ENCODE measurements at places on chromosomes 12 and 14.

- H3K4me1 ChIP-seq: no peaks in the 10 kb centered on the region
- H3K27me3 ChIP-seq: no peaks in the 10 kb centered on the region
- H3K36me3 ChIP-seq: peaks cover 1% of the 10 kb centered on the region
- no peak overlapping the region for H3K4me3 ChIP-seq
Measured at GRCh38 chr12:11786638-11787365, 137.3 kb downstream of the ETV6 start.

- H3K4me1 ChIP-seq: no peaks in the 10 kb centered on the region
- no peak overlapping the region for H3K27ac ChIP-seq
- no peak for DNase-seq
- H3K4me3 ChIP-seq: no peak overlapping the region
- H3K27me3 ChIP-seq: no peaks in the 10 kb centered on the region
Measured at GRCh38 chr14:106395456-106396050, 869.2 kb downstream of the TMEM121 start.

DNA sequence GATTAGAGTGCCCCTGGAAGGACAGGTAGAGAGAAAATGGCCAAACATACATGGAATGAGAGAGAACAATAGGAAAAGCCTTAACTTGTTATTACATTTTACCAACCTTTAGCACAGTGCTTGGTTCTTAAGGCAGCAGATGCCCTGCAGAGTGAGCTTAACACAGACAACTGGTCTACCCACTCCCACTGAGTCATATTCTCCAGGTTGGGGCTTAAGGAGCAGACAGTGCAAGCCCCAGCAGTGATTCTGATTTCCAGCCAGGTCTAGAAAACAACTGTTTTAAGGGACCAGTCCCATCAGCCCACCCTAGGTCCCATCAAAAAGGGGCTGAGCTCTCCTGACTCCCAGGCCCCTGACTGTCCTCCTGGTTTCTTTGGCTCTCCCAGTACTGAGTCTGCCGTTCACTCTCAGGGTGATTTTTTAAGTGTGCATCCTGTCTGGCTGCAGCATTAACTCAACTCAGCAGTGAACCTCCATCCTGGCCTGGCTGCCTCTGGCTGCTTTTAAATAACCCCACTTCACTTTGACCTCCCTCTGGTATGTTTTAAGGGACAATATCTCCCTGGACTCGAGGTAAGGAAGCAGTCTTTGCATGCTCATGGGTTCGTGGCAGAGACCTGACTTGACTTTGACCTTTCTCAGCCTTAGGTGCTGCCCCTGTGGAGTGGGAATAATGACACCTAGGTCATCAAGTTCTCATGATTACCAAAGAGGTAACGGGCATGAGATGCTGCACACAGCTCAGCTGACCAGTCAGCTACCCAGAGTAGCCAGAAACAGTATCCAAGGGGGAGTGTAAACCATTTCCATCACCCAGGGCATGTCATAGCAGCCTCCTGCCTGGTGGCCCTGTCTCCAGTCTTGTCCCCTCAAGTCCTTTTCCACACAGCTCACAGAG lies 210.7 kb upstream of the PWP1 start:
- no peak for DNase-seq
- H3K4me3 ChIP-seq: no peak overlapping the region
- no peaks in the 10 kb centered on the region for H3K36me3 ChIP-seq
- H3K4me1 ChIP-seq: peaks cover 25% of the 10 kb centered on the region

- H3K4me1 ChIP-seq: peaks cover 52% of the 10 kb centered on the region
- H3K27me3 ChIP-seq: no peaks in the 10 kb centered on the region
- peak overlapping the region; percentile 93 for H3K27ac ChIP-seq
- H3K4me3 ChIP-seq: no peak overlapping the region
Measured at GRCh38 chr12:6553051-6553868, 2.6 kb downstream of the IFFO1 start.

DNA sequence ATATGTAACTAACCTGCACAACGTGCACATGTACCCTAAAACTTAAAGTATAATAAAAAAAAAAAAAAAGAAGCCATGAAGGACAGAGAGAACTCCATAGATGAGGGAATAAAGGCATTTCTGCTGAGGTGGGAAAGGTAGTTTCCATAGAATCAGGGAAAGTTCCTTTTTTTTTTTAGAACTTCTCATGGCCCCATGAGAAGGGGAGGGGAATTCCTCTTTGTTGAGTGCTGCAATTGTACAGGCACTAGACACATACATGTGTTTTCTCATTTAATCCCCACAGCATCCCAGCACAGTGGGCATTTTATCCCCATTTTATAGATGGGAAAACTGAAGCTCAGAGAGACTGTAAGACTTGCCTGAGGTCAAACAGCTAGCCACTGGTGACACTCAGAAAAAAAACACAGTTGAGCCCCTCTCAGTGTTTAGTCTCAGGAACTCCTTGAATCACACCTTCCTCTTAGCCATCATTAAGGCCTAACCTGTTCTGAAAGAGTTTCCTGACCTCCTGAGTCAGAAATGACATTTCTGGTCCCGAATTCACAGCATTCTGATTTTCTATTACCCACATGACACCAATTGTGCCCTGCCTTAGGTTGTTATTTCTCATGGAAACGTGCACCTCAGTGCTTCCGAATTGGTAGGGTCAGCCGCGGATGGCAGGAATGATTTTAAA lies 189.3 kb upstream of the G2E3 start:
- no peak overlapping the region for H3K4me3 ChIP-seq
- no peaks in the 10 kb centered on the region for H3K27me3 ChIP-seq
- H3K36me3 ChIP-seq: no peaks in the 10 kb centered on the region
- DNase-seq: no peak
- H3K4me1 ChIP-seq: no peaks in the 10 kb centered on the region
- H3K27ac ChIP-seq: no peak overlapping the region

GRCh38 chr12:6282453-6282840 lies 28.0 kb upstream of the PLEKHG6 start:
- H3K27me3 ChIP-seq: no peaks in the 10 kb centered on the region
- H3K27ac ChIP-seq: no peak overlapping the region
- H3K4me3 ChIP-seq: no peak overlapping the region
- H3K36me3 ChIP-seq: no peaks in the 10 kb centered on the region
- H3K4me1 ChIP-seq: peaks cover 40% of the 10 kb centered on the region

All from esophagus squamous epithelium (tissue), 5 donors.